ENCODE measurements at places on chromosomes 7 and 10.

DNA sequence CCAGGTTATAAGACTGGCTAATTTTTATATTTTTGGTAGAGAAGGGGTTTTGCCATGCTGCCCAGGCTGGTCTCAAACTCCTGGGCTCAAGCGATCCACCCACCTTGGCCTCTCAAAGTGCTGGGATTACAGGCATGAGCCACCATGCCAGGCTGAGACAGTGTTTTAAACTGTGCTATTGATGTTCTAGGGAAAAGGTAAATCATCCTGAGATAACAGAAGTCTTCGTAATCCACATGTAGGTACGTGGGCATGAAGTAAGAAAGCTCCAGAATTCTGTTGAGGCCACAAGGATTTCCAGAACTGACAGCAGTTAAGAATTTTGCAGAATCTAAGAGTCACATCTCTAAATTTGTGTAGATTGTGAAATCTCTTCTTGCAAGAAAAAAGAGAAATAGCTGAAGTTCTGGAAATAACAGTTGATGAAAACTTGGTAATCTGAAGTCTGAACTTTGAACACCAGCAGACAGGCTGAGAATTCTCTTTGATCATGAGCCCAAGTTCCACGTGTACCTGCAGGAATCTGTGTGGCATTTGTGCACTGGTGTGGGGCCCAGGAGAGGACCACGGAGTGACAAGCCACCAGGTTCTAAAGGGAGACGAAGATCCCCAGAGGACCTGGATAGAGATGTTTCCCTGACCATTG is 24.6 kb downstream of the C7orf33 start:
- no peak for DNase-seq

GRCh38 chr7:70761711-70762328 is 370.1 kb upstream of the GALNT17 start:
- no peak for DNase-seq

DNA sequence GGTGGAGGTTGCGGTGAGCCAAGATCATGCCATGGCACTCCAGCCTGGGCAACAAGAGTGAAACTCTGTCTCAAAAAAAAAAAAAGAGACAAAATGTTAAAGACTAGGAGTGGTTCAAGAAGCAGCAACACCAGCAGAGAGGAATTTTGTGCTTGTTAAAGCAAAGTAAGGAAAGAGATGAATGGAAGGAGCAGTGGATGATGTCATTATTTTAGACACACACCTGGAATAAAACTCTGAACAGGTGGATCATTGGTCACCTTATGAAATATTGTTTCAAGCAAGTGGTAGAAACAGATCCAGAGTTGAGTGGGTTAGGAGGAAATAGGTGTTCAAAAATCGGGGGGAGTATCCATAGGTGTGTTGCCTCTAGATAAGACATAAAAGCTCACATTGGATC is 129.7 kb upstream of the FRMD4A start:
- no peak for DNase-seq

DNA sequence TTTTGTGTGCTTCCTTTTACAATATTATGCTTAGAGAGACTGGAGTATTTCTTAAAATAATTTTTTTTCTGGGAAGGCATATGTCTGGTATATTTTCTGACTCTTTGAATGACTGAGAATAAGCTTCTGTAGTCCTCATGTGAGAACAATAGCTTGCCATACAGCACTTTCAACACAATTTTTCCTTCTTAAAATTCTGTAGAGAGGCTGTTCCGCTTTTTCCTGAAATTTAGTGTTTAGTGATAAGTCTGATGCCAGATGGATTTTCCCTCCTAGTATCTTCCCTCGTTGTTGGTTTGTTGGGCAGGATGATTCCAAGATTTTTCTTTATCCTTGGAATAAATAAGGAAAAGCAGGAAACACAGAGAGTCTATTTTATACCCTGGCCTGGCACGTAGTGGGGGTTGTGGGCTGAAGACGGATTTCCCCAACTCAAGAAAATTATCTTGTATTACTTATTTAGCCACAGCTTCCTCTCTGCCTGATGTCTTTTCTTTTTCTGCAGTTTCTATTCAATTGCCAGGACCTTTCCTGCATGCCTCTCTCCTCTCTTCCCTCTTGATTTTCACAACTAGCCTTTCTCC is 111.2 kb downstream of the AOAH start:
- no peak for DNase-seq

GRCh38 chr10:60032723-60033122 is 126.4 kb upstream of the CCDC6 start:
- no peak for DNase-seq

- no peak for DNase-seq
Observed at GRCh38 chr7:45988405-45989057, 67.5 kb upstream of the IGFBP3 start.
